Activated CD4-positive, alpha-beta T cell treated with anti-CD3 and anti-CD28 coated beads, Interleukin-2, amount 50 U/mL, for 24 hours (primary cell): ENCODE measurements at places on chromosomes 4 and X.
A peak's percentile ranks its signal among the peaks of the same experiment; 100 is the strongest.

- no peak for DNase-seq
Measured at GRCh38 chr4:68597482-68597881, 21.4 kb upstream of the UGT2B17 start.

- DNase-seq = no peak
Measured at GRCh38 chrX:20005883-20006282, 15.0 kb upstream of the BCLAF3 start.

DNA sequence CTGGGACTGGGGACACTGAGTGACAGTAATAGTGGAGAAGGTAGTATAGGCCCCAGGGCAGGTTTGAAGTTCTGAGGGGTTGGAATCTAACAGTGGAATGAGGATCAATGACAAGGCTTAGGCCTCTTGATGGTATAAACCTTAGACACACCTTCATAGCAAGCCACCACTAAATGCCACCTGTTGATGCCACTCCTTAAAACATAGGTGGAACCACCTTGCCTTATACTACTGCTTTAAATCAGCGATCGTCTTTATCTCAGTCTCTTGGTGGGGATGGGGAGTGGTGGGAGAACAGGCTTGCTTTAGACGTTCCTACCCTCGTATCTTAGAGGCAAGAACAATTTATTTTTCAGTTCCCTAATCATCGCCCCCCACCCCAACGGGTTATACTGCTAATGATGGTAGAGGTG lies 1.2 kb downstream of the RAB33B start:
- DNase-seq = no peak

GRCh38 chr4:70508801-70509200 lies 9.6 kb upstream of the AMTN start:
- DNase-seq = no peak

DNA sequence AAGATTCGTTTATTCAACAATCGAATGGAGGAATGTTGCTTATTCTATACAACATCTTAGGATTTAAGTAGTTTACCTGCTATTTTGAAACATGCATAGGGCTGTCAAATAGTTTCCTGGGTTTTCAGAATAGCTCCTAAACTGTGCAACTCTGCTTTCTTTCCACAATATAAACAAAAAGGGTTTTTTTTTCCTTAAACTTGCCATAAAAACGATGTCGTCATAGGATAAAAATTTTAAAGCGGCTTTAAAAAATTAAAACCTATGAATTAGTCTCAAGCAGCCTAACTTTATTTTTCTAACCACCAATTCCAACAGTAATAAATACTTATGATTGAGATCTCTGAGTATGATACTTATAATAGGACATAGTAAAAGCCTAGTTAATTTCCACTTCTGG lies 21.6 kb upstream of the STIM2 start:
- DNase-seq = no peak

- DNase-seq = no peak
Measured at GRCh38 chrX:130245441-130245840, 23.3 kb downstream of the ZNF280C start.

- no peak for DNase-seq
Measured at GRCh38 chrX:151985955-151986354, 11.5 kb upstream of the GABRE start.

GRCh38 chr4:165118256-165118909 lies 5.7 kb upstream of the TMEM192 start:
- DNase-seq = no peak

DNA sequence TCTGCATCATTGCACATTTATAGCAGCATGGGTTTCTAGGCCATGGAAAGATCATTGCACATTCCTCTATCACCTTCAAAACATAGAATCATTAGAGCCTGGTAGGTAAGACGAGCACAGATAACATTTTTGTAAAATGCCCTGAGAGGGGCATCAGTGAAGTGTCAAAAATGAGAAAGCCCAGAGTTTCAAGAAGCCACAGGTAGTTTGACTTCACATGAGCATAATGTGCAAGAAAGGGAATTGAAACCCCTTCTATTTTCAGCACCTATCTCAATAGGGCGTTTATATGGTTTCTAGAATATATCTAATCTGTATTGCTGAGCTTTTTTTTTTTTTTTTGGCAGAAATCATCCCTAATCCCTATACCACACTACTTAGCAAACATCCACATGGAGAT lies 2441.7 kb downstream of the ARAP2 start:
- DNase-seq = no peak

DNA sequence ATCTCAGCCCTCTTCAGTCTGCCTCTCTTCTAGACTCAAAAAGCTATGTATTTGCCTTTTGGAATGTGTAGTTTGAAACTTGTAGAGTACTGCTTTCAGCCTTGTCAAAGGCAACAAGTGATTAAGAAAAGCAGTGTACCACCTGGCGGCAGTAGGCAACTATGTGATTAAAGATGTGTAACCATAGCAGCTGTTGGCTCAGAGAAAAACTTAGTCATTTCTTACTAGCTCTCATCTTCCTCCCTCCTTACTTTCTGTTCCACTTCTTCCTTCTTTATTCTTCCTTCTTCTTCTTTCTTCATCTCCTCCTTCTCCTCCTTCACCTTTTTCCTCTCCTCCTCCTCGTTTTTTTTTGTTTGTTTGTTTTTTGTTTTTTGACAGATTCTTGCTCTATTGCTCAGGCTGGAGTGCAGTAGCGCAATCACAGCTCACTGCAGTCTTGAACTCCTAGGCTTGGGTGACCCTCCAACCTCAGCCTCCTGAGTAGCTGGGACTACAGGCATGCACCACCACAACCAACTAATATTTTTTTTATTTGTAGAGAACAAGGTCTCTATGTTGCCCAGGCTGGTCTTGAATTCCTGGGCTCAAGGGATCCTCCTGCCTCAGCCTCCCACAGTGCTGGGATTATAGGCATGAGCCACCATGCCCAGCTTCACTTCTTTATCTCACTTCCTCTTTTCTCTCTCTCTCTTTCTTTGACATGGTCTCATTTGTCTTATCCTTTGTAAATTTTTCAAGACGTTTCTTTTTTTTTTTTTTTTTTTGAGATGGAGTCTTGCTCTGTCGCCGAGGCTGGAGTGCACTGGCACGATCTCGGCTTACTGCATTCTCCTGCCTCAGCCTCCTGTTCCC lies 32.6 kb downstream of the ABHD18 start:
- no peak for DNase-seq

DNA sequence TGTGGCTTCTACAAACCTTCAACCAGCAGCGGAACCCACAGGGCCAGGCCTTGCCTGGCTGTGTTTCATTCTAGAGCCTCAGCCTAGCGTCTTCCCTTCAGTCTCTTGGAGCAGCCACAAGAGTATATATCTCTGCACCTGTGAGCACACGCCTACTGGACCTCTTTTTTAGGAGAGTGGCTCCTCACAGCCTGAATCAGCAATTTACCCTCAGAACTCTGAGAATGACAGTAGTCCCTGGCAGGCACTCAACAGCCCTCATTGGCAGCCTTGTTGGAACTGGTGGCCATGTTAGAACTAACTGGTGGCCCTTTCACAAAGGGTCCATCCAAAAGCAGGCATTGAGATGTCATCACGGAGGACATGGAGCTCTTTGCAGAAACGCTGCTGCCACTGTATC lies 138.9 kb downstream of the BCOR start:
- no peak for DNase-seq

GRCh38 chr4:3442959-3443749 lies 1.4 kb downstream of the HGFAC start:
- DNase-seq = peak; percentile 49

- no peak for DNase-seq
Measured at GRCh38 chr4:47801481-47802002, 36.3 kb downstream of the CORIN start.

- no peak for DNase-seq
Measured at GRCh38 chrX:10243106-10243505, 86.3 kb downstream of the CLCN4 start.

- no peak for DNase-seq
Measured at GRCh38 chr4:144782345-144782744, 136.4 kb downstream of the HHIP start.

GRCh38 chr4:95929448-95930064 lies 89.7 kb downstream of the PDHA2 start:
- DNase-seq = no peak

GRCh38 chrX:39808471-39808917 lies 289.3 kb downstream of the BCOR start:
- DNase-seq = no peak

DNA sequence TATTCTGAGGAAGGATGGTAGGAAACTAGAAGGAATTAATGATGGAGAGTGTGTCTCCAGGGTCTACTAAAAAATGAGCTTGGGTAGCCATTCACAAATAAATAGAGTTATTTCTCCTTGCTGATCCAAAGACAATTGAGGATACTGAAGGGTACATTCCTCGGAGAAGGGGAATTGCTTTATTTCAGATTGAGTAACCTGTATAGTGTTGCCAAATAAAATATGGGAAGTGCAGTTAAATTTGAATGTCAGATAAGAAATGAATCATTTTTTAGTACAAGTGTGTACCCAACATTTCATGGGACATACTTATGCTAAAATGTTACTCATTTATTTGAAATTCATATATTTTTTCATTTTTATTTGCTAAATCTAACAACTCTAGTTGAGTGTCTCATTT lies 16.0 kb upstream of the VSIG1 start:
- no peak for DNase-seq

- no peak for DNase-seq
Measured at GRCh38 chrX:7024850-7025249, 122.7 kb upstream of the STS start.

DNA sequence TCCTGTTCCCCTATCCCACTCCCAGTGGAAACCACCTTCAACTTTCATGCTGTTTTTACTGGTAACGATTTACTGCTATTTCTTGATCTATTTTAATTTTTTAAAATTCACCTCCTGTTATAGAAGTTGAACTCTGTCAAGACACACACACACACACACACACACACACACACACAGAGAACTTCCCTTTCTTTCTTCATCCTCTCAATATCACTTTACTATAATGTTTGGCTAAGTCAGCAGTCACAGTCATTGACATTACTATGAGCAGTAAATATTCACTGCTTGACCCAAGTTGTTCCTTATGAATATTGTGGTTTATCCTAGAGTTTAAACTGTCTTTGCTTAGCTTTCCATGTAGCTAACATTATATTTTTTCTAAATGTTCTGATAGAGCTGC lies 24.0 kb upstream of the SGMS2 start:
- no peak for DNase-seq

- DNase-seq = no peak
Measured at GRCh38 chrX:9267415-9267814, 197.4 kb upstream of the TBL1X start.

DNA sequence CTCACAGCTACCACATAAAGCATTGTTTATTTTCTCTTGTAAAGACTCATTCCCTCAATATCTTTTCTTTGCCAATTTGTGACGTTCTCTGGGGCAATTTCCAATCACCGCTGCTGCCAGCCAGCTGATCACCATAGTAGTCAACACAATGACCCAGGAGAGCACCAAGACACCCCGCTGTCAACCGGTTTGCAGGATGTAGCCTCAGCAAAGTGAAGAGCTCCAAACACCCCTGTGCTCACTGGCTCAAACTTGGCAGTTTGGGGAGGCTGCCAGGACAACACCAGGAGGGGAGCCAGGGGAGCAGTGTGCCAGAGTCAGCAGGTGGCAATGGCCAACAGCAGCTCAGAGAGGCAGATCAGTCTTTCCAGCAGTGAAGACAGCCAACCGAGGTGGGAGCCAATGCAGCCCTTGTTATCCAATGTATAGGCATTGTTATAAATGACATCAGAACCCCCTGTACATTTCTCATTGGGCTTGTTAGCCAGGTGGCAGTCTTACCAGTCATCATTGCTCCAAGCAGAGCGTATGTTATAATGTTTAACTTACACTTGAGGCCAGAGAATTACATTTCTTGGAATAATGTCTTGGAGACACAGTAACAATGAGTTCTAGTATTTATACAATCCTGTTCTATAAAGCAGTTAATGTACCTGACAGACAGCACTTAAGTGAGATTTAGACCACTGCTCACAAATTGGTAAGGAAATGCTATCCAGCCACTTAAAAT lies 274.9 kb upstream of the GK2 start:
- DNase-seq = no peak

DNA sequence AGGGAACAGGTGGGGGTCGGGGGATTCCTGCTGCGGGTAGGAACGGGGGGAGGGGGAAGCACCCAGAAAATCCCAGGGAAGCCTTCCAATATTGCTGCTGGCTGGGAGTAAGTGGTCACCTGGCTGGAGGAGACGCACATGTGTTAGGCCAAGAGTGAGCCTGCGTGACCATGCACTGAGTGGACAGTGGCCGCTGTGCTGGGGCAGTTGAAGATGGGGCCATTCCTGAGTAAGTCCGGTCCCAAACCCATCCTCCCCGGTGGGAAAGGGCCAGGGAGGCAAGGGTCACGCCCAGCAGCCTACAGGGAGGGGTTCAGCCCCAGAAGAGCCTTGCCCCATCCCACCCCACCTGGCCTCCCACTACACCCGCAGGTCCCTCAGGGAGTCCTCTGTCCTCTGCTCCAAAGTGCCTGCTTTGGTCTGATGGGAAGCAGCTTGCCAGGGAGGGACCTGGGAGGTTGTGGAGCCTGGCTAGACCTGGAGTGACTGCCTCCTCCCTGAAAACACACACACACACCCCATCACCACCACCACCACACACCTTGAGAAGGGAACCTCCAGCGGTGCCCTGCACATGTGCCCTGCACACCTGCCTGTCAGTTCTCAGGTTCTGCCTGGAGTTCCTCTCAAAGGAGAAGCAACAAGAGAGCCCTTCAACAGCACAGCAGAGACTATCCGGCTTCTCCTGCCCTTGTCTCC lies 6.1 kb downstream of the L1CAM start:
- DNase-seq = no peak

GRCh38 chr4:40210776-40211175 lies 13.9 kb downstream of the RHOH start:
- no peak for DNase-seq

DNA sequence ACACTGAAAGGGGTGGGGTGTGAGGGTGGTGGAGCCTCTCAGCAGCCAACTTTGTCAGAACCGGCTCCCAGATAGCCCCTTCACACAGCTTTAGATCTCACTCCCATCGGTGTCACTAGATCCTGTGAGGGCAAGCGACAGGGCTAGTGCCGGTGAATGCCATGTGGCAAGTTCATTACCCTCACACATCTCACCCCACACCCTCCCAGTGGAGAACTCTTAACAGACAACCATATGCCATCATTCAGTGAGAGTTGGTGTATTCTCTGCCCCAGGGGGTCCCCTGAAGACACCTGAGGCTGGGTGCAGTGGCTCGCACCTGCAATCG lies 15.3 kb downstream of the SEPTIN6 start:
- no peak for DNase-seq
